Dermis microvascular lymphatic vessel endothelial cell (primary cell): ENCODE measurements at places on chromosomes 13 and 19. TPM values are rescaled to one million over a fixed set of nuclear protein-coding genes. Genes with fewer than 3 reads are reported as not detected.

- no peak for DNase-seq
These were observed 184.0 kb upstream of the UBL3 start for GRCh38 chr13:30034458-30034795.

GRCh38 chr13:105410602-105411001 is 1124.9 kb downstream of the EFNB2 start:
- DNase-seq, result peak; percentile 49

The CEACAM3 gene
- total RNA-seq, result not detected in 2 replicates

- no peak for DNase-seq
These were observed 73.0 kb upstream of the STK24 start for GRCh38 chr13:98649861-98650260.

- DNase-seq, result peak; percentile 62
These were observed 6.8 kb upstream of the DGKH start for GRCh38 chr13:42041684-42042035.

The SULT2B1 gene
- total RNA-seq, result 0.13 TPM in 1 of 2 replicates, not detected in the other
